ENCODE measurements at places on chromosomes 1 and 21. TPM values are rescaled to one million over a fixed set of nuclear protein-coding genes. Genes with fewer than 3 reads are reported as not detected.

Gene LCE2D
- polyA plus RNA-seq: not detected

Gene LCE6A
- polyA plus RNA-seq: 0.60 TPM

Gene PADI3
- 5.2 TPM for polyA plus RNA-seq

- no peaks in the 10 kb centered on the region for H3K36me3 ChIP-seq
- DNase-seq: no peak
- H3K4me1 ChIP-seq: no peaks in the 10 kb centered on the region
- no peak overlapping the region for H3K27ac ChIP-seq
Measured at GRCh38 chr21:16569679-16570078, 839.9 kb downstream of the USP25 start.

DNA sequence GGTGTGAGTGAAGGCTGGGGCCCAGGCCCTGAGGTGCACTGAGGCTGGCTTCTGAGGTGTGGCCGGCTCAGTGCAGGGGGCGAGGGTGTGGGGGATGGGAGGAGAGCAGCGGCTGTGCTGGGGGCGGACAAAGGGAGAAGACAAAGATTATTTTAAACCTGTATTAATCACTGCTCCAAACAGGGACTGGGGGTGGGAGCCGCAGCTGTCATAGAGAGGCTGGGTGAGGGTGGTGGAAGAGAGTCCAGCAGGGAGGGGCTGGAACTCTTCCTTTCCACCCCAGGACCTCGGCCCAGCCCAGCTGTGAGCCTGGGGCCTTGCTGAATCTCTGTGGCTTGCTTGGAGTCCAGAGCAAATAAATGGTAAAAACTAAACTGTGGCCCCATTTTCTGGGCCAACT, 106.9 kb downstream of the KCND3 start:
- no peaks in the 10 kb centered on the region for H3K27me3 ChIP-seq
- DNase-seq: no peak
- H3K27ac ChIP-seq: no peak overlapping the region
- H3K4me3 ChIP-seq: no peak overlapping the region
- peaks cover 4% of the 10 kb centered on the region for H3K4me1 ChIP-seq

DNA sequence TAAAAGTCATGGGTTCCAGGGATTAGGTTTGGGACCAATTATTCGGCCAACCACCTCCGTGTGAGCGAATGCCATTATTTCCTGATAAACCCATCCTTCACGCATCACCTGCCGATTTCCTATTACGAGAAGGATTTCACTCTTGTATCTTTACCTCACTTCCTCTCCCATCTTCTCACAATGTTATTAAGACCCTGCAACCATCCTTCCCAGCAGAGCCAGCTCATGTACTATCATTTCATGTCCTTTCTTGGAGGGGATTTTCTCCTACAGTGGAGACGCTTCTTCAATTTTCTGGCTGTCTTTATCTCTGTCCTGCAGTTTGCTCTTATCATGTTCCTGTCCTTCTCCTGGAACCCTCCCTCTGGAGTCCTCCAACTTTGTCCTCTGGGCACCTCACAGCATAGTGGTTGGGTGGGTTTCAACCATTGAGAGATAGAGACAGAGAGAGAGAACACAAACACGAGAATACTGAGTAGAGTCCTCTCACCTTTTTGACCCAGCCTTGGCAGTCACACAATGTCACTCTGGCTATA, 192.2 kb downstream of the DYRK1A start:
- H3K4me3 ChIP-seq: no peak overlapping the region
- no peak overlapping the region for H3K27ac ChIP-seq
- peaks cover 6% of the 10 kb centered on the region for H3K4me1 ChIP-seq
- H3K36me3 ChIP-seq: no peaks in the 10 kb centered on the region
- DNase-seq: no peak

Measured in keratinocyte (primary cell).